ENCODE measurements at places on chromosomes 7 and 10.

DNA sequence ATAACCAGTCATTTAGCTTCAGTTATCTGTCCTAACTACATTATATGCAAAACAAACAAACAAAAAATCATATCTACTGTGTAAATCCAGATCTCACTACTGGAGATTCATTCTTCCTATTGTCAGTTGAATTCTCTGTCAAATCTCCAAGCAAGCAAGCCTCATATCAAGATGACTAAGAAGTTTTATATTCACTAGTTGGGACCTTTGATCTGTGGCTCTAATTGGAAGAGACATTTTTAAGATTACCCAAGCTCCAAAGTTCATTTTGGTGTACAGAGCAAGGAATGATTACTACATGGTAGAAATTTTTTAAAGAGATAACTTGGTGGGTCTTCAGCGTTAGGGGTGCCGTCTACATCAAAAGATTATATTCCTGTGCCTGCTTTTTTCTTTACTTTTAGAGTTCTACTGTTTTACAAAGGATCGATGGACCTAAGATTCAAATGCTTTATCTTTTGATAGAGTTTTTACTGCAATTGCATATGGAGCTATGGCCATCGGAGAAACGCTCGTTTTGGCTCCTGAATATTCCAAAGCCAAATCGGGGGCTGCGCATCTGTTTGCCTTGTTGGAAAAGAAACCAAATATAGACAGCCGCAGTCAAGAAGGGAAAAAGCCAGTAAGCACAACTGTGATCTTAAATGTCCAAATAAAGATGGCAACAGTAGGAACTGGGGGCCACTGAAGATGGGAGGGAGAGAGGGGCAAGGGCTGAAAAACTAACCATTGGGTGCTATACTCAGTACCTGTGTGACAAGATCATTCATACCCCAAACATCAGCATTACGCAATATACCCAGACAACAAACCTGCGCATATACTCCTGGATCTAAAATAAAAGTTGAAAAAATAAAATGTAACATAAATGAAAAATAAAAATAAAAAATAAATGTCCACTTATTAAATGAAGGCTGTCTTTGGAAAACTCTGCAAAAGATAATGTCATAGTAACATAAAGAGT lies 47.9 kb downstream of the SP8 start:
- no peak for DNase-seq

DNA sequence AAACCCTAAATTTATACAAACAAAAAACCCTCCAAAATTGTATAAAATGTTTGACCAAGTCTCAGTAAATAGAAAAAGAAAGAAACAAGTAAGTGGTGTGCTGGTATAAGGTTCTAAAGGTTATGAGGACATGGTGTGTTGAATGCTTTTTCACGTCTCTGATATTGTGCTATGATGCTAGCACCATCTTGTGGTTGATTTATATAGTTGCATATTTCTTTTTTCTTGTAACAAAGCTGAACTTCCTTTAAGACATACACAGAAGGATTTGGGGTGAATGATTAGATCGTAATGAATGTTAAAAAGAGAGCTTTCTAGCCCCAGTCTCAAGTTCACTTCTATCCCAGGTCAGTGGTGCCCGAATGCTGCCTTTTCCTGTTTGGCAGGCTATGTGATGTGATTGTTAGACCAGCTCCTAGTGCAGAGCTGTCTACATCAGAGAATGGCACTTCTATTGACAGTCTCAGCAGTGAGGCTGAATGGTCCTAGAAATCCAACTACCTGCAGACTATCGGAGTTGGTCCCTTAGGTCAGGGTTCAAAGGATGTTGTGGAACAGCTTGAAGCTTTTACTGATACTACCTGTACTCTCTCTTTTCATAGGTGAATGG lies 25.0 kb downstream of the VTI1A start:
- DNase-seq = peak; percentile 62

GRCh38 chr10:26314265-26315013 lies 97.9 kb downstream of the GAD2 start:
- no peak for DNase-seq

DNA sequence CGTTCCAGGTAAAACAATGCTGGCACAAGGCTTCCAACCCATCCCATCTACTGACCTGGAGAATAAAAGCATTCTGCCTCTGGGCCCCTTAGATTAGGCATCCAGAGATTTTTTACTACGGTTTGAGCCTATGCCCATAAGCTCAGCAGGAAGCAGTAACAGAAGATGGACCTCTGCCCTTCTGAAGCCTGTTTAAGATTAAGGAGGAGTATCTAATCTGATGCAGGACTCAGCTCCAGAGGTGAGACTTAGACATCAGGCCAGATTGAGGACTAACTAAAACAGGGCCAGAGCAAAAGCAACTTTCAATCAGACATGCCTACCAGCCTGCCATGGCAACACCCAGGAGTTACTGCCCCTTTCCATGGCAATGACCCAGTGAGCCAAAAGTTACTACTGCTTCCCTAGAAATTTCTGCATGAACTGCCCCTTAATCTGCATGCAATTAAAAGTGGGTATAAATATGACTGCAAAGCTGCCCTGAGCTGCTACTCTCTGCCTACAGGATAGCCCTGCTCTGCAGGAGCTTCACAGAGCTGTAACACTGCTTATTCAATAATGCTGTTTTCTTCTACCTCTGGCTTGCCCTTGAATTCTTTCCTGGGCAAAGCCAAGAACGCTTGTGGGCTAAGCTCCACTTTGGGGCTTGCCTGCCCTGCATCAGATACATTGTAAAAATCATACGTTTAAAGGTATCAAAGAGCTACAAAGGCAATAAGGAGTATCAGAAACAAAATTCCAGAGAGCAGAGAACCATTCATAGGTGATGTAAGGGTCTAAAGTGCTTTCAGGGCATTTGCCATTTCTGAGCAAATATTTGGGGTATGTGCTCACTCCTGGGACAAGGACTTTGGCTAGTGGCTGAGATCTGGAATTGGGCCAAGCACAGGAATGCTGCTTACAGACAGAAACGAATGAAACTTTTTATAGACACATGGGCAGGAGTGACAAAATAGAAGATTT lies 25.0 kb upstream of the CNNM1 start:
- peak; percentile 76 for DNase-seq

DNA sequence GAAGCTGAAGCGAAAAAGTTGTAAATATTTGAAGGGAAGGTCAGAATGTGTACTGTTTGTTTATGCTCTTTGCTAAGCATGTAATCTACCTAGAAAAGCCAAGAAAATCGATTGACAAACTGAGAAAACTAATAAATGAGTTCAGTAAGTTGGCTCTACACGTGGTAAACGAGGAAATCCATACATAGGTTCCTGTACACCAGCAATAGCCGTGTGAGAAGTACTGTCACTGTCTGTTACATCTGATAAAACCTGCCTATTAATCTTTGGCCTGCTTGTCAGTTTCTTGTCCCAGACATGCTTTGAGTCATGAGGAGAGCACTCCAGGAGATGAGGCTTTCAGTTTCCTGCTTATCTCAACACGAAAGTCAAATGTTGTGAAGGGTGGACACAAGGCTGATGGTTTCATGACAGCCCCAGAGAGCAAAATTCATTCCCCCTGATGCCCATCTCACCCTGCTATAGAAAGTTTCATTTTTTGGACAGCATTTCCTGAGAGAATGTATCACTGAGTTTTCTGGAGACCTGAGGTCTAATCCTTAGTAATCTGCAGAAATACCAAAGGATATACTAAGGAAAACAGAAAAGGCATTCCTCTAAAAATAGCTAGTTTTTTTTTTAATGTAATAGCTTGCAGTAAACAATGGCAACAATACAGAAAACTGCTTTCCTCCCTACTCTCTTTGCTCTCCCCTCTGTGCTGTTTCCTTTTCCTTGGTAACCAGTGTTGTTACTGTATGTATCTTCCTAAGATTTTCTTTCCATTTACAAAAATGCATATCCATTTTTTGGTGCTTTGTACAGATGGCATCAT lies 18.8 kb downstream of the BMPR1A start:
- DNase-seq = peak; percentile 63

- no peak for DNase-seq
Measured at GRCh38 chr7:51308696-51309095, 7.9 kb downstream of the COBL start.

DNA sequence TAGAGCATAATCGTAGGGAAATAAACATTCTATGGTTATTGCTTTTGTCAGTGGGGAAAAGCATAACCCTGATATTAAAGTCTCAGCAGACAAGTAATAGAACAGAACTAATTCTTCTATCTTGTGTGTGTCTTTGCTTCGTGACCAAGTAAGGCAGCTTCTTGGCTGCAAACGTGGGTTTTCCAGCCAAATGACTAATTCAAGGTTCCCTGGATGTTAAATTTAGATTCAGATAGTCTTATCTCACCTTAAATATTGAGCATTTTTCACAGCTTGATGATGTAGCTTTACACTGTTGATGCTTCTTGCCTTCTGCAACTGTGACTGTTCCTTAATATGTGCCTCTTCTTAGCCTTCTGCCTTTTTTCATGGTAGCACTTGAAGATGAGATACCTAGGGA lies 113.0 kb downstream of the EXOC4 start:
- peak; percentile 35 for DNase-seq

DNA sequence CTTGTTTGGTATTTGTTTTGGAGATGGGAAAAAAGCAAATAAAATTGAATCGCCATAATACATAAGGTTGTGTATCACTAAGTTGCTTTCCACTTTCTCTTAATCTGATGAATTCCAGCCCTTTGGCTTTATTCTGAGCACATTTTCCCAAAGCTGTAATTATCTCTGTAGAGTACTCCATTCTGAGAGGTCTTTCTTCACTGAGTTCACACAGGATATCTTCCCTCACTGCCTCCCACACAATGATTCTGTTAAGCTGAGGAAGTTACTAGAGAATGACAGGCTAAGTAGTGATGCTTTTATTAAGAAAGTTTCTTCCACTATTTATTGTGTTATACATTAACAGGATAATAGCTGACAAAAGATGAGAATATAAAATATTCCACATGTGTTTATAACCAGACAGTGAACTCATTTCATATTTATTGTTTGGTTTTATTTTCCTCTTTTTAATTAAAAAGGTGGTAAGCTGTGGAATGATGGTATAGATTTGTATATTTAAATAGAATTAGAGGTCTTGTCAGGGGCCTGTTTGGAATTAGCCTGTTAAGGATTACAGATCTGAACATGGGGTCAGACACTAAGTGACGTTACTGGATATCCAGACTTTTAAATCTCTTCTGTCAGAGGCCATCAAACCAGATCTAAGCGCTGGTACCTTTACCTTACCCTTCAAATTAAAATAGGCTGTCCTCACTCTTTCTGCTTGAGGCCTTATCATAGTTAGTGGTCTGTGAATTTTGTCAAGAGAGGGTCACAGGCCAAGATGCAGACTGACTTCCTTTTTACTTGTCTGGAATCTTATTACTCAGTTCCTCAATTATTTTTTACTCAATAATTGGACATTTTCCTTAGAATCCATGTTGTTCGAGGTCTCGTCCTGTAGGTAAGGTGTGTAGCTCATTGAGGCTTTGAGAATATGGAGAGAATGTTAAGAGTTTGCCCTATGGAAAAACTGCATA lies 8.4 kb downstream of the PLXDC2 start:
- DNase-seq = no peak

Data from EH (cell line).